ENCODE measurements at places on chromosomes 3 and 15. TPM values are rescaled to one million over a fixed set of nuclear protein-coding genes. Genes with fewer than 3 reads are reported as not detected.
A peak's percentile ranks its signal among the peaks of the same experiment; 100 is the strongest.

Gene GPR160
- total RNA-seq = 1.4 TPM

Gene TIMP4
- 0.35 TPM for total RNA-seq

Gene SLC22A14
- total RNA-seq = not detected

Gene PIGB
- total RNA-seq = 5.1 TPM

Gene OIP5
- total RNA-seq = 0.82 TPM

DNA sequence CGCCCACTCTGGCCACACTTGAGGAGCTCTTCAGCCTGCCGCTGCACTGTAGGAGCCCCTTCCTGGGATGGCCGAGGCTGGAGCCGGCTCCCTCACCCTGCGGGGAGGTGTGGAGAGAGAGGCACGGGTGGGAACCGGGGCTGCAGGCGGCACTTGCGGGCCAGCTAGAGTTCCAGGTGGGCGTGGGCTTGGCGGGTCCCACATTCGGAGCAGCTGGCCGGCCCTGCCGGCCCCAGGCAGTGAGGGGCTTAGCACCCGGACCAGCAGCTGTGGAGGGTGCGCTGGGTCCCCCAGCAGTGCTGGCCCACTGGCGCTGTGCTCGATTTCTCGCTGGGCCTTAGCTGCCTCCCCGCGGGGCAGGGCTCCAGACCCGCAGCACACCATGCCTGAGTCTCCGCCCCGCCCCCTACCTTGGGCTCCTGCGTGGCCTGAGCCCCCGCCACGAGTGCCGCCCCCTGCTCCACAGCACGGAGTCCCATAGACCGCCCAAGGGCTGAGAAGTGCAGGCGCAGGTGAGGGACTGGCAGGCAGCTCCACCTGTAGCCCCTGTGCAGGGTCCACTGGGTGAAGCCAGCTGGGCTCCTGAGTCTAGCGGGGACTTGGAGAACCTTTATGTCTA, 71.9 kb downstream of the IL12A start:
- no peaks in the 10 kb centered on the region for H3K27me3 ChIP-seq
- H3K4me3 ChIP-seq = no peak overlapping the region
- H3K4me1 ChIP-seq = no peaks in the 10 kb centered on the region
- no peak overlapping the region for H3K27ac ChIP-seq

DNA sequence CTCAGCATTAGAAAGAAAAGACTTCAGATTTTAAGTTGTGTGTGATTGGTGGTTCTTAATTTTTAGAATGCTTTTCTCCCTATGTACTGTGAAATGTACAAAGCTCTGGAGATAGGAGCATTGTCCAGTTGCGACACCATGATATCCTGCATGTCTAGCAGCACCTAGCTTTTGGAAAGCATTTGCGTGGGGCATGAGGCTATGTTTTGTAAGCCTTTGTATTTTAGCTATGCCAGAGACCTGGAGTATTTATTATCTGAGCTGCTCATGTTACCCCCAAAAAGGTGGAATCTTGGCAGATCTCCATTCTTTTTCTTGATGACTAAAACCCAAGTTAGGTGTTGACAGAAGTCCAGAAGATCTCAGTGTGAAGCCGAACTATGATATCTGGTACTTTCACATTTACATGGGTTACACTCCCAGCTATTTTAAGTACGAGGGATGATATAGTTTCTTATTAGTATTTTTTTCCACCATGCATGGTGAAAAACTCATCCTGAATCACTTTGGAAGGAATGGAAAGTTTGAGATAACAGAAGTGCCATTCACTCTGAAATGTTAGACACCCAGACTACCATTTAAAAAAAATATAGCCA, 126.7 kb upstream of the SAMMSON start:
- no peaks in the 10 kb centered on the region for H3K36me3 ChIP-seq
- no peak overlapping the region for H3K27ac ChIP-seq
- H3K4me3 ChIP-seq = no peak overlapping the region
- no peaks in the 10 kb centered on the region for H3K4me1 ChIP-seq

GRCh38 chr3:196149375-196149774, 61.8 kb downstream of the ZDHHC19 start:
- H3K4me3 ChIP-seq = no peak overlapping the region
- H3K27me3 ChIP-seq = no peaks in the 10 kb centered on the region
- no peak for DNase-seq
- H3K36me3 ChIP-seq = no peaks in the 10 kb centered on the region

- DNase-seq = no peak
- H3K27me3 ChIP-seq = peaks cover 6% of the 10 kb centered on the region
- H3K4me1 ChIP-seq = peaks cover 3% of the 10 kb centered on the region
- H3K27ac ChIP-seq = no peak overlapping the region
- H3K36me3 ChIP-seq = no peaks in the 10 kb centered on the region
Measured at GRCh38 chr3:193560870-193561269, 6.2 kb upstream of the ATP13A4 start.

- no peaks in the 10 kb centered on the region for H3K4me1 ChIP-seq
- no peak overlapping the region for H3K4me3 ChIP-seq
- no peaks in the 10 kb centered on the region for H3K36me3 ChIP-seq
- H3K27me3 ChIP-seq = no peaks in the 10 kb centered on the region
- H3K27ac ChIP-seq = no peak overlapping the region
Measured at GRCh38 chr3:160168246-160168645, 57.0 kb upstream of the C3orf80 start.

- no peak overlapping the region for H3K27ac ChIP-seq
- H3K27me3 ChIP-seq = no peaks in the 10 kb centered on the region
- no peak for DNase-seq
- H3K4me1 ChIP-seq = no peaks in the 10 kb centered on the region
Measured at GRCh38 chr15:49987198-49987785, 131.7 kb downstream of the ATP8B4 start.

- no peaks in the 10 kb centered on the region for H3K36me3 ChIP-seq
- no peak overlapping the region for H3K4me3 ChIP-seq
- DNase-seq = no peak
- H3K4me1 ChIP-seq = no peaks in the 10 kb centered on the region
- no peaks in the 10 kb centered on the region for H3K27me3 ChIP-seq
Measured at GRCh38 chr15:63372753-63373152, 8.9 kb downstream of the CA12 start.

DNA sequence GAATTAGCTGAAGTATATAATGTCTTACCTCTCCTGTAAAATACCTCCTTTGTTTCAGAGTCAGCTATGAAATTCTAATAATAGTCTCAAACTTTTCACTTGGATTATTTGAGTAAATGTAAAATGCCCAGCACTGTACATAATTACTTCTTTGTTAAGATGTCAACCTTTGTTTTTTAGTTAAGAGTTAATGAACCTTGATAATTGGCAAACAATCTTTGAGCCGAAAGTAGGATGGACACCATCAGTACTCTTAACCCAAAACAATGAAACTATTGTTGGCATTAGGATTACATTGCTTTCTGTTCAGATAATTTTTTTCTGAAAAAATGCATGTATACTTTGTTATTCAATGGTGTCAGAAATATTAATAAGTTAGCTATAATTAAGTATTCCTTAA, 3.0 kb upstream of the NECTIN3 start:
- H3K27ac ChIP-seq = no peak overlapping the region
- H3K27me3 ChIP-seq = no peaks in the 10 kb centered on the region
- no peak overlapping the region for H3K4me3 ChIP-seq
- no peak for DNase-seq

- no peaks in the 10 kb centered on the region for H3K27me3 ChIP-seq
- H3K36me3 ChIP-seq = no peaks in the 10 kb centered on the region
- no peaks in the 10 kb centered on the region for H3K4me1 ChIP-seq
- no peak overlapping the region for H3K4me3 ChIP-seq
Measured at GRCh38 chr3:100891827-100892226, 101.4 kb downstream of the ABI3BP start.

GRCh38 chr3:144362126-144362525, 390.5 kb downstream of the DIPK2A start:
- H3K27ac ChIP-seq = no peak overlapping the region
- H3K4me3 ChIP-seq = no peak overlapping the region
- H3K27me3 ChIP-seq = no peaks in the 10 kb centered on the region
- DNase-seq = no peak

GRCh38 chr15:89143503-89144162, 55.4 kb downstream of the ABHD2 start:
- H3K27me3 ChIP-seq = no peaks in the 10 kb centered on the region
- H3K4me1 ChIP-seq = peaks cover 27% of the 10 kb centered on the region
- no peak for DNase-seq
- H3K4me3 ChIP-seq = no peak overlapping the region
- no peak overlapping the region for H3K27ac ChIP-seq

DNA sequence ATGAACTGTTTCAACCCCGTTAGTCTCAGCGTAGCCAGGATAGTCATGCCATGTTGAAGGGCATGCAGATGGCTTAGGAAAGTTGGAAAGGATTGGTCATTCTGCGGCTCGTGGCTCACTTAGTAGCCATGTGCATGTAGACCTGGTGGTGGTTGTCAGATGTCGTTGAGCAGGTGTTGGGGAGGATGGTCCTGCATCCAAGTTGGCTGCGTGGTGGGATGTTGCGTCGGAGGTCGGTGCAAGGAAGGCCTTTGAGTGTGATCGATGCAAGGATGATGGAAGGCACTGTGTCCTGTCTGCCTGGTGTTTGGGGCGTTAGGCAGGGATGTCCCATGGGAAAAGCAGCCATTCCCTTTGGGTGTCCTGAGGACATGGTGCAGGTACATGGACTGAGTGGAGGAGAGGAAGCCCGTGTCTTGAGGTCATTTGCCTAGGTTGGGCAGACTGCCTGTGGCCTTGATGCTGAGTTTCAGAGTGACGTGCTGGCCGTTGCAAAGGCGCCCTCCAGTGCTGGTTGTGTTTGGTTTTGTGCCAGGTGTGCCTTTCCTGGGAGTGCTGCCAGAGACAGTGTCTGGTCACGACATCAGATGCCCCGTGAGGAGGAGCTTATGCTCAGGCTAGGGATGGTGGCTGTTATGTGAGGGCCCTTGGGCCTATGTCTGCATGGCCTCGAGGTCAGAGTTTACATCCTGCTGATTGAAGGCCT, 103.4 kb downstream of the SNRPN start:
- no peaks in the 10 kb centered on the region for H3K4me1 ChIP-seq
- H3K4me3 ChIP-seq = no peak overlapping the region
- H3K36me3 ChIP-seq = no peaks in the 10 kb centered on the region
- H3K27me3 ChIP-seq = no peaks in the 10 kb centered on the region

DNA sequence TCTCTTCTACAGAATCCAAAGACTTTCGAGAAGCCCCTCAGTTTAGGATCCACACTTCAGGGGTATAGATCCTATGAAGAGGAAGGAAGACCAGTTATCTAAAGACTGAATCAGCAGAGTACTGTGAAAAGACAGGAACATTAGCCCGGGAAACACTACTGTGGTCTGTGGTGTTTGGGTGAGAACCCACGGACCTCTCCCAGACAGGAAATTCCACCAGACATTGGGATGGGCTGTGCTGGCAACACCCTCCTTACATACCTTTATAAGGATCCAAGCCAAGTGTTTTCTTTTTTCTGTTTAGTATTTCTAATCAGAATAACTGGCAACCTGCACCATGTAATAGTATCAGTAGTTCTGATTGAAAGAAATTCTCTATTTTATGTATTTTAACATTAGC, 14.1 kb downstream of the TMEM207 start:
- H3K4me3 ChIP-seq = no peak overlapping the region
- no peaks in the 10 kb centered on the region for H3K4me1 ChIP-seq
- no peaks in the 10 kb centered on the region for H3K27me3 ChIP-seq
- no peak for DNase-seq

GRCh38 chr15:23002920-23003319, 22.8 kb upstream of the CYFIP1 start:
- H3K36me3 ChIP-seq = no peaks in the 10 kb centered on the region
- DNase-seq = peak; percentile 46
- no peak overlapping the region for H3K27ac ChIP-seq
- H3K27me3 ChIP-seq = no peaks in the 10 kb centered on the region

DNA sequence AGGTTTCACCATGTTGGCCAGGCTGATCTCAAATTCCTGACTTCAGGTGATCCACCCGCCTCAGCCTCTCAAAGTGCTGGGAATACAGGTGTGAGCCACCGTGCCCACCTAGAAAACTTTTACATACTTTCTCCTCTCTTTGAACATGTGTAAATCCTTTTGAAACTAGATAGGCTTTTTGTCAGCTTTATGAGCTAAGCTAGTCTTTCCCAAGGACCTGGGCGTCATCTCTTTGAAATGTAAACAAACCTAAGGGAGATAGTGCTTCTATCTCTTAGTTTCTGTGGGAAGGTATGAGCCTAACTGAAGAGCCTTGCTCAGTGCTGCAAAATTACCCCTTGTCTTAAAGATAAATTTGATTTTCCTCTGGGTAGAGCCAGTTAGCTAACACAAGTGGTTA, 4.8 kb downstream of the CX3CR1 start:
- no peaks in the 10 kb centered on the region for H3K36me3 ChIP-seq
- no peak overlapping the region for H3K4me3 ChIP-seq
- no peak for DNase-seq
- no peak overlapping the region for H3K27ac ChIP-seq
- no peaks in the 10 kb centered on the region for H3K27me3 ChIP-seq
- no peaks in the 10 kb centered on the region for H3K4me1 ChIP-seq

DNA sequence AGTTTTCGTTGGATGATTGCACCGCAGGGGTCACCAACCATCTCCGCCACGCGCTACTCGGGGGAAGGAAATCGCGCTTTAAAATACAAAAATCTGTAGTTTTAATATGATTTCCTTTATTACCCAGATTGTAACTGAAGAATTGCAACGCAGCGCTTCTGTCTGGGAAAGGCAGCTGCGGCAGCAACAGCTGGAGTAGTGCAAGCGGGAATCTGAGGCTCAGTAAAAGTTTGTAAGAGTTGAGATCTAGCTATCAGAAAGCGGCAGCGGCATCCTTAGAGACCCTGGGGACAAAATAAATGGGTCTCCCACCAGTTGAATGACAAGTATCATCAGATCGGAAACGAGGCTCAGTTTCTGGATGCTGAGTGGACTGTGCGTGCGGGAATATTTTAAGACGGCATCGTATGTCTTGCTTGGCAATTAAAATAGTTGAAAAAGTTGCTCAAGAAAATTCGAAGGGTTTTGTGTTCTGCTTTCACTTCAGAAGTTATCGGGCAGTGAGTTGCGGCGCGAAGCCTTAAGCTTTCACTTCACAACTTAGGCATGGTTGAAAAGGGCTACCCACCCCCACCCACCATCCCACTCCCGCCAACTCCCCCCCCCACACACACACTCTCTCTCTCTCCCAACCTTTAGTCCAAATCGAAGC, 2.7 kb downstream of the MECOM start:
- H3K36me3 ChIP-seq = no peaks in the 10 kb centered on the region
- peak overlapping the region; percentile 52 for H3K4me3 ChIP-seq
- no peak for DNase-seq
- no peaks in the 10 kb centered on the region for H3K4me1 ChIP-seq
- no peaks in the 10 kb centered on the region for H3K27me3 ChIP-seq

- no peaks in the 10 kb centered on the region for H3K4me1 ChIP-seq
- H3K4me3 ChIP-seq = no peak overlapping the region
- no peaks in the 10 kb centered on the region for H3K36me3 ChIP-seq
- no peak overlapping the region for H3K27ac ChIP-seq
Measured at GRCh38 chr3:99084826-99085225, 183.3 kb upstream of the DCBLD2 start.

- no peaks in the 10 kb centered on the region for H3K4me1 ChIP-seq
- no peak overlapping the region for H3K4me3 ChIP-seq
- H3K27me3 ChIP-seq = no peaks in the 10 kb centered on the region
- DNase-seq = no peak
Measured at GRCh38 chr15:89632563-89633430, 22.5 kb downstream of the KIF7 start.

- no peak overlapping the region for H3K27ac ChIP-seq
- no peaks in the 10 kb centered on the region for H3K36me3 ChIP-seq
- no peak for DNase-seq
- no peak overlapping the region for H3K4me3 ChIP-seq
Measured at GRCh38 chr3:197183582-197183981, 114.8 kb downstream of the DLG1 start.

GRCh38 chr3:72487078-72487765, 361.0 kb downstream of the SHQ1 start:
- H3K4me1 ChIP-seq = no peaks in the 10 kb centered on the region
- no peak overlapping the region for H3K4me3 ChIP-seq
- no peak for DNase-seq
- no peaks in the 10 kb centered on the region for H3K27me3 ChIP-seq
- H3K36me3 ChIP-seq = no peaks in the 10 kb centered on the region
- H3K27ac ChIP-seq = no peak overlapping the region
